ENCODE measurements at places on chromosomes 11 and 22.

- no peak for DNase-seq
Measured at GRCh38 chr11:65843811-65844210, 10.0 kb downstream of the SNX32 start.

- DNase-seq, result peak; percentile 47
Measured at GRCh38 chr22:19892257-19892879, 37.7 kb upstream of the GNB1L start.

DNA sequence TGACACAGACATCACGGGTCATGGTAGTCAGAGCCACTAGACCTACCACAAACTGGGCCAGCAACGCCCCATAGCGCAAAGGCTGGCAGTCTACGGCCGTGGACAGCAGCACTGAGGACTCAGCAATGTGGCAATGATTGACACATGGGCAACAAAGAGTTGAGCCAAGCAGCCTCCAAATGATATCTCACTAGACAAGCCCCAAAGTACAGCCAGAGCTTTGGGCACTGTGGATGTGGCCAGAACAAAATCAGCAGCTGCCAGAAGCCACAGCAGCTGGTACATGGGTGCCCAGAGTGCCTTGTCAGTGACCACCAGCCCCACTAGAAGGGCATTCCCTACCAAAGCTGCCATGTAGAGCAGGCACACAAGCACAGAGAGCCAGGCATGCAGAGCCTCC lies 11.2 kb upstream of the UBQLNL start:
- DNase-seq, result no peak

GRCh38 chr11:70895366-70895670 lies 357.1 kb downstream of the SHANK2 start:
- DNase-seq, result no peak

DNA sequence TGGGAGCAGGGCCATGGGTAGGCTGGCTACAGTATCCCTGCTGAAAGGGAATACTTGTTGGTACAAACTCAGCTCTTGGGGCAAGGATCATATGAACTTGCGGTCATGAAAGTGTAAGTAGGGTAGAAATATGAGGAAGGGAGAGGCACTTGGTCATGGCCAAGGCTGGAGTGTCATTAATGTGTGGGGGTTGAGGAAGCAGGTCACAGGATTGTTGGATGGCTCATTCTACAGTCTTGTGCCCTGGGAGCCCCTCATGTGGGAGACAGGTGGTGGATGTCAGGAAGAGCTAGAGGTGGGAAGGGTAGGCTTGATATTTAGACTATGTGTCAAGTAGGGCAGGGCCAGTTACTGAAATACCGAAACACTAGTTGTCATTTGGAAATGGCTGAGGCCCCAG lies 95.5 kb downstream of the RRM1 start:
- DNase-seq, result no peak

DNA sequence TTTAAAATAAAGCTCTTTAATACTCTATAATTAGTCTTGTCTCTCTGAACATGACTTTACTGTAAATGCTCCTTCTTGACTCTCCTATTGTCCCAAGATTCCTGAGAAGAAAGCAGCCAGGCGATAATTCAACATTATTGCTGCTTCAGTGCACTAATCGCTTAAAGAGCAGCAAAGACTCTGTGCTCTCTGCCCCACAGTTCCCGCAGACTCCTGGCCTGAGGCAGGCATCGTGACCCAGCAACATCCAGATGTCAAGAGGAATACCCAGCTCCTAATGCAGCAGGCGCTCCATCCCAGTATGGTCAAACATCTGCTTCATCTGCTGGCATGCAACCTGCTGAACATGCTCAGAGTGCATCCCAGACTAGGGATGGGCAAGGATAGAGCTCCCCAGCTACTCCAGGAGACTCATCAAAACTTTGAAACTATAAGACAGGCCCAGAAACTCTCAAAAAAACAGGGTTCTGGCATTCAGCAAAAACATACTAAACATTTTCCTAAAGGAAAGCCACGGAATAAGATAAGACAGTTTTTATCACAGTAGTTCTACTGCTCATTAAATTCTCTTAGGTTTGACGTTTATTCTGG lies 270.0 kb downstream of the SOX6 start:
- DNase-seq, result no peak

- no peak for DNase-seq
Measured at GRCh38 chr22:41230401-41230785, 10.3 kb downstream of the CHADL start.

GRCh38 chr11:1863352-1864216 lies 10.7 kb downstream of the LSP1 start:
- no peak for DNase-seq

GRCh38 chr11:118305726-118306125 lies 1.2 kb downstream of the CD3E start:
- no peak for DNase-seq

- no peak for DNase-seq
Measured at GRCh38 chr11:120185706-120186455, 25.0 kb upstream of the OAF start.

DNA sequence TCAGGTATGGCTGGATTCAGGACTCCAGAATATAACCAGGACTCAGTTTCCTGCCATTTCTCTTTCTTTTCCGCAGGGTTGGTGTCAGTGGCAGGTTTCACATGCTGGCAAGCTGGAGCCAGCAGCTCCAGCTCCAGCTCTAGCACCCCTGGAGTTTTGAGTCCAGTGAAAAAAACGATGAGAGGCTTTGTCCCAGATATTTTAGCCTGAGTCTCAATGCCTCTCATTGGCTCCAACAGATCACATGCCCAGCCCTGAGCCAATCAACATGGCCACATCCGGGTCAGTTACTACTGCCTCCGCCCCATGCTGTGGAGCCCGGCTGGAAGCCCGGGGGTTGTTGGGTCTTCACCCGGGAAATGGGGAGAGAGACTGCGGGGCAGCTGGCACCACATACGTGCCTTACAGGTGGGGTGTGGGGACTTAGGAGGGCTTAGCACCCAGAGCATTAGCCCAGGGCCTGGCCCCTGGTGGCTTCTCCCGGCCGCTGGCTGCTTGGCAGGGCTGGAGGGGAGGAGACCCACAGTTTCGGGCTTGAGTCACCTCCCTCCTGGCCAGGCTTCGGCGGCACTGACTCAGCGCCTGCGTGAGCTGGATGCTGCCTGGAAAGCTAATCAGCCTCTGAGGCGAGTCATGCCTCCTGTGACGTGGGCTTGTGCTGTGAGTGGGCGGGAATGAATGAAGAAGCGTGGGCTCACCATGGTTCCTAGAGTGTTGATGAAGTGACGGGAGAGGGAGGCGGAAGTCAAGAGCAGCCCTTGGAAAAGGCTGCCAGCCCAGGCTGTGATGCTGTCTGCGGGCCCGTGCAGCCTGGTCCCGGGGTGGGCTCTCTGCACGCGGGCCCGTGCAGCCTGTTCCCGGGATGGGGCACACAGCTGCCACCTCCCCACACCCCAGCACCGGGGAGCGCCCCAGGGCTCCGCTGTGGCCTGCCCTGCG lies 15.3 kb upstream of the MRTFA start:
- peak; percentile 77 for DNase-seq

DNA sequence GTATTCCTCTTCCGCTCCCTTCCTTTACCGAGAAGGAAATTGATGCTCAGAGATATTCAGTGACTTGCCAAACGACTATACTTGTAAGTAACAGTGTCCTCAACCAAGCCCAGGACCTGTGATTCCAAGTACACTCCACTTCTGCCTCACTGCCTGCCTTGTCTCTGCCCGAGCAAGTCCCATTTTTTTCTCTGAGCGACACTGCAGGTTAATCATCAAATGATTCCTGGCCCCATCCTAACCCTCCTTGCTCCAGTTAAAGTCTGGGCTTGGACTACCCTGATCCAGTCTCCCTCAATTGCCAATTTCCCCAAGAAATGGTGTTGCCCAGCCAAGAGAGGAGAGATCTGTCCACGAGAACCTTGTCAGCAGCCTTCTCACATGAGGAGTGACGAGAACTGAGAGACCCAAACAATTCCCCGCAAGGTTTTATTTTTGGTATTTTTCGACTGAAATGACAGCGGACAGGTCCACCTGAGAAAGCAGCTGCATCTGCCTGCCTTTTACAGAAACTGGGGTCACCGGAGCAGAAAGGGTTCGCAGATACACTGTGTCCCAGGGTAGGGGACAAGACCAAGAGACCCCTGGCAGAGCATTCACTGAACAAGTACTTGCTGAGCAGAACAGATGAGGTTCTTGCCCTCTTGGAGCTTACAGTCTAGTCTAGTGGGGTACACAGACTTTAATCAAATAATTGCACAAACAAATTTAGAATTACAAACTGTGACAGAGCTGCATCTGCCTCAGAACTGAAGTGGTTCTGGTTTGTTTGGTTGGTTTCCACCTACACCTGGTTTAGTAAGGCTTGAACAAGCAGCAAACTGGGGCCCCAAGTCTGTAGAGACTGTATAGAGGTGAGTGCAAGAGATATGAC lies 11.4 kb downstream of the POU2AF1 start:
- DNase-seq, result peak; percentile 46

GRCh38 chr11:70378506-70379134 lies 19.7 kb upstream of the CTTN start:
- DNase-seq, result no peak

- DNase-seq, result no peak
Measured at GRCh38 chr11:16857186-16857585, 118.7 kb downstream of the C11orf58 start.

- no peak for DNase-seq
Measured at GRCh38 chr11:85094795-85095194, 532.3 kb downstream of the DLG2 start.

GRCh38 chr22:17847360-17848078 lies 73.2 kb upstream of the BID start:
- DNase-seq, result no peak

- DNase-seq, result no peak
Measured at GRCh38 chr11:69213316-69213715, 57.6 kb downstream of the SMIM38 start.

- DNase-seq, result no peak
Measured at GRCh38 chr11:127609025-127609773, 608.6 kb upstream of the KIRREL3 start.

GRCh38 chr11:96094156-96094555 lies 170.2 kb upstream of the MTMR2 start:
- DNase-seq, result no peak

DNA sequence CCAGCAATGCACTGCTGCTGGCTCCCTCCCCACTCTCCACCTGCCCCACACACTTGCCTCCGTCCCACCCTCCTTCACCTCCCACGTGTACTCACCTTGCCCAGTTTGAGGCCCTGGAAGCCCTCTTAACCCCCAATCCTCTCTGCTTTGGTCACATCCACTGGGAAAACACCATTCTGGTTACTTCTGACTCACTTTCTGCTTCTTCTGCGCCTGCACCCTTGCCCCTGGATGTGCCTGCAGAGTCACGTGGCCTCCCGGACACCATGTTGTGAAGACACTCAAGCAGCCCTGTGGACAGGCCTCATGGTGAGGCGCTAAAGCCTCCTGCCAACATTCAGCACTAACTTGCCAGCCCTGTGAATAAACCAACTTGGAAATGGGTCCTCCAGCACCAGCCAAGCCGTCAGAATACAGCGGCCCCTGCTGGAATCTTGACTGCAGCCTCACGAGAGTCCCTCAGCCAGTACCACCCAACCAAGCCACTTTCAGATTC lies 2.6 kb upstream of the NAALADL1 start:
- DNase-seq, result no peak

GRCh38 chr11:34198523-34198922 lies 93.1 kb downstream of the NAT10 start:
- no peak for DNase-seq

GRCh38 chr11:94546886-94547285 lies 3.2 kb downstream of the FUT4 start:
- DNase-seq, result no peak

- DNase-seq, result no peak
Measured at GRCh38 chr11:129578006-129578405, 202.4 kb downstream of the BARX2 start.

DNA sequence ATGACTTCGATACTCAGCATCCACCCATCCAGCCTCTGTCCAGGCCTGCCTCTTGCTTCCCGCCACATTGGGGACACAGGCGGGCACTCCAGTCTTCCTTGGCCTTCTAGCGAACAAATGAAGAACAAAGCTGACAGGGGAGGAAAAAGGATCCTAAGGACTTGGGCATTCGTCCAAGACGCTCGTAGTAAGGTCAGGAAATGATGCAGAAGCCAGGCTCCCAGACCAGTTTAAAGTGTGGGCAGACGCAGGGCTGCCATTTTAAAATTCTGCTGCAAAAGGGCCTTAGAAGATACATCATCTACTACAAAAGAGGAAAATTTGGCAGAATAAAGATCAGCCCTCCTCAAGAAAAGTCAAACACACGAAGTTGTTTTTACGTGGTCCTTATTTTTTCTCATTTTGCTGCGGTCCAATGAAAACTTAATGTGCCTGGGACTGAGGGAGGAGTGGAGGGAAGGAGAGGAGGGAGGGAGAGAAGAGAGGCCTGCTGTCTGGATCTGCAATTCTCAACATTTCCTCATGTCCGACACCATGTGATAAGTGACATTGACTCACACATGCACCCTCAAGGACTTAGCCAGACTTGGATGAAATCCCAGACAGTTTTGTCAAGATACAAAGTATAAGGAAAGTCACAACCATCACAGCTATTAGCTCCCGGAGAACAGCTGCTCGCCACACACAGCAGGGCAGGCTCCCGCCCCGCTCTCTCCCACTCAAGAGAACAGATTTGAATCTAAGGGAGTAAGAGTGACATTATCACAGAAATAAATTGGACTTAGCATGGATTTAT lies 5.7 kb downstream of the DNAL4 start:
- no peak for DNase-seq

All from germinal center (tissue), 1 donor.